Astrocyte of the spinal cord (primary cell): ENCODE measurements at places on chromosomes 4 and X.

- no peak for DNase-seq
These were observed 30.0 kb downstream of the CDKL5 start for GRCh38 chrX:18455384-18455783.

GRCh38 chr4:86991994-86992393 lies 57.2 kb downstream of the AFF1 start:
- no peak for DNase-seq

DNA sequence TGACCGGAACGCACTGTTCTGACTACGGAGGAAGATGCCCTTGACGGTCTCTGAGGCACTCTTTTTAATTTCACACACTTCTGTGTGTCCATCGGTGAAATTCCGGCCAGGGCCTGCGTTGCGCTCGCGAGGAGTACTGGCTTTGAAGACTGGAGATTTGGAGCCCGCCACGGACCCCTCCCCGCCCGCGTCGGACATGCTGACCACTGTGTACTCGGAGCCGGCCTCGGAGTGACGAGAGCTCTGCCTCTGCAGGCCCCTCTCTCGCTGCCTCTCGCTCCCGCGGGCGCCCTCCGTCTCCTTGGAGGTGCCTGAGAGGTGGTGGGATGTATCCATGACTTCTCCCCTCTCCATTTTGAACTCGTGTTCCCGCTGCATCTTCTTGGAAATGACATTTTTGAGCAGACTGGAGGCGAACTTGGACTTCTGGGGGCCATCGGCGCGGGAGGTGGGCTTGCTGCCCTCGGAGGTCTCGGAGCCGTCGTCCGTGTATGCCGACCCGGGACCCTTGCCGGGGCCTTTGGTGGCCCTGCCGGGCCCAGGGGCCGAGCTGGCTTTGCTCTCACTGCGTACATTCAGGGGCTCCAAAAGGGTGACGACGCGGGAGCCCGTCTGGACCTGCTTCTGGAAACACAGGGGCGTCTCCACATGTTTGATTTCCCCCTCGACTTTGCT lies 5.7 kb downstream of the C4orf54 start:
- DNase-seq, result no peak

- peak; percentile 20 for DNase-seq
These were observed 19.7 kb downstream of the CENPI start for GRCh38 chrX:101117701-101118100.

DNA sequence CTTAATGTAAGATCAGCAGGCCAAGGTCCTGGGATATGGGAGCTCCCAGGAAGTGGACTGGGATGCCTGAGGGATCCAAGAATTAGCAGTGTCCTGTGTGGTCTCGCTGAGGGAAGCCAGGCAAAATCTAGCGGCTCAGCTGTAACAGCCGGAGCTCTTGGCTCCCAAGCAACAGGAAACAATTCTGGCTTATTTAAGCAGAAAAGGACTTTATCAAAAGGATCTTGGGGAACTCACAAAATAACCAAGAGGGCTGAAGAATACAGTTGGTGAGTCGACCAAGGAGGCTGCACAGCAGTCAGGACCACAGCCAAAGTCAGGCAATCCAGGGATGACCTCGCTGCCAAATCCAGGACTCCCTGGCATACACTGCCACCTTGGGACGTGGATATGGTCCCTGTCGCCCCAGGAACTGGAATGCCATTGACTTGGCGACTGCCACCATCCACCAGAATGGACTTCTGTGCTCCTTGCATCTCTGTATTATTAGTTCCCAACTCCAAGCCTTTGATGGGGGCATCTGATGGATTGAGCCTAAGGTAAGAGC lies 165.3 kb upstream of the BCOR start:
- peak; percentile 18 for DNase-seq

GRCh38 chr4:21979196-21979595 lies 30.6 kb upstream of the KCNIP4 start:
- DNase-seq, result no peak

GRCh38 chrX:52262195-52262546 lies 77.5 kb downstream of the MAGED4 start:
- peak; percentile 0 for DNase-seq

DNA sequence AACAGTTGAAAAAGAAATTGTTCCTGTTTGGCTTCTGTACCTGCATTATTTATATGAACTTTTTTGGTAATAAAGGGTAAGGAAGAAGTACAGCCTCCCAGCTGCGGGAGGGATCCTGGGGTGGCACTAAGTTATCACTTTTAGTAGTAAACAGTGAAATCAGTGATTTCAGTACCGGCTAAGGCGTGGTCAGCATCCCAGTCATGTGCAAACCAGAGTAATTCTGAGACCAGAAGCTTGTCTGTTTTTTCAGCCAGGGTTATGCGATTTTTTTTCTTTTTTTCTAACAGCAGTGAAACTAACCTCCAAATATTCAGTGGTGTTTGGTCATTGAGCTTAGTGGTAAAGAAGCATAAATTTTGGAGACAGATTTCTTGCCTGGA lies 3.3 kb downstream of the EGF start:
- DNase-seq, result no peak

DNA sequence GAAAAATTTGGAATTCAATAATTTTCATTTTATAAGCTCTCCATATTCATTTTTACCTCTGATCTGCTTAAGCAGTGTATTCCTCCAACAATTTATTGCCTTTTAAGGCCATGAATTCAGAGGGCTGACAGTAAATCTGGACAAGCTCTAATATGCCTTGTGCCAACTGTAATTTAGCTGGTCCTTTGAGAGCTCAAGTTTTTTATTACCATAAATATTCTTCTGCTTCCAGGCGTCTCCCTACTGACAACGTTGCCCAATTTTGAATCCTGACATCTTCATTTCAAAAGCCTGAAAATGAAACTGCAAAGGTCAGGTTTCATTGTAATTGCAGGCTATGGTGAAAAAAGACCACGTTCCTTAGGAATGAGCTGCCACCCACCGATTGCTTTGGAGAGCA lies 95.8 kb upstream of the GEMIN8 start:
- DNase-seq, result no peak

- DNase-seq, result no peak
These were observed 22.4 kb upstream of the RLIM start for GRCh38 chrX:74636749-74637314.

DNA sequence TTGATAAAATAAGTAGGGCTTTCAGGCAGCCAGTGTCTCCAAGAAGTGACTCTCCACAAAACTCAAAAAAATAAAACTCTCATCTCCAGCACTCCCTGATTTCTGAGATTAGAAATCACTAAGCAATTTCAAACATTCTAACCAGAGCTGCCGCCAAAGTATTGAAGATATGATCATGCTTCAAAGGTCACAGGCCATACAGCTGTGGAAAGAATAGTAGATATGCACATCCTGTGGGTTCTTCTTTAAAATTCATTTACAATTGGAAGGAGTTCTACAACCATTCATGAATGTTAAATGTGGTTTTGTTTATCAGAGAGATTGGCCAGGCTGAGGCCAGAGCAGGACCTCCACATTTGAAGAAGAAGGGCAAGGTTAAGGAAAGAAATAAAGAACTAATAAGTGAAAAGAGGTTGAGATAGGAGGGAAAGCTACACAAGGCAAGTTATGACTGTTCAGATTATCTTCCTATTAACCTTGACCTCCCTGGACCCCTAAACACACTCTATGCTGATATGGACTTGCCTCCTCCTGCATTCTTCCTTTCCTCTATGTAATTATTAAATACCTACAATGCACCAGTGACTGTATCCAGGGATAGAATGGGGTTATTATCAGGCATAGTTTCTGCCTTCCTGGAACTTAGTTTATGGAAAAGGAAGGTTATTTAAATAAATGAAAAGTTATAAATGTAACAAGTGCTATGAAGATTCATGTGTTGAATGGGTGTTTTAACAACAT lies 56.4 kb downstream of the USP38 start:
- DNase-seq, result no peak

DNA sequence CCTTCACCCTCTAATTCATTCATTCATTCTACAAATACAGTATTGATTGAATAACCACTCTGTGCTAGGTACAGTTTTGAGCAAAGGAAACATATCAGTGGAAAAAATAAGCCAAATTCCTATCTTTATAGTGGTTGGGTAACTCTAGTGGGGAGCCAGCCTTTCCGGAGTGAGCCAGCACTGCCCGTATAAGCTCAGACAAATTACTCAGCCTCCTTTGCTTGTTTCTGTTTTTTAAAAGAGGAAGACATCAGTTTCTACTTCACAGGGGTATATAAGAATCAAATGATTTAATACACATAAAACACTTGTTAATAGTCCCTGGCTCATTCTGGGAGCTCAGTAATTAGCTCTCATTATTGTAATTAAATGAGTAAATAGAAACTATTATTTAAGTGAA lies 238.2 kb upstream of the MAD2L1 start:
- DNase-seq, result no peak

GRCh38 chr4:184234155-184234554 lies 16.5 kb upstream of the ENPP6 start:
- DNase-seq, result no peak

DNA sequence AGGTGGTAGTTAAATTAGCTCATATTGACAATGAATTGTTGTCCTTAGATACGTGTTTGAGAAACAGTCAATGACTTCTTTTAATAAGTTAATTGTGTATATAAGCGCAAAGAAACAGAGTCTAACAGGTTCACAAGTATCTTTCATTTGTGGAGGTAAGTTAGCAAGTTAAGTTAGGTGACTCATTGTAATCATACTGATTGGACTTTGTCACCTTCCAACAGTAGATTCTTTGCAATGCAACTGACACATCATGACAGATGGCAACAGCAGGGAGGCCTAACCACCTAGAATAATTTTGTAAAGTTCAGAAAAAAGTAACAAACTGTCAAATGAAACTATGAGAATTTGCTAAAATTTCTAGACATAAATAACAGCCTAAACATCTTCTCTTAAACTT lies 207.6 kb upstream of the PITX2 start:
- no peak for DNase-seq

- no peak for DNase-seq
These were observed 61.6 kb upstream of the SPP1 start for GRCh38 chr4:87913896-87914295.

GRCh38 chrX:16060252-16060651 lies 63.1 kb upstream of the GRPR start:
- DNase-seq, result no peak

DNA sequence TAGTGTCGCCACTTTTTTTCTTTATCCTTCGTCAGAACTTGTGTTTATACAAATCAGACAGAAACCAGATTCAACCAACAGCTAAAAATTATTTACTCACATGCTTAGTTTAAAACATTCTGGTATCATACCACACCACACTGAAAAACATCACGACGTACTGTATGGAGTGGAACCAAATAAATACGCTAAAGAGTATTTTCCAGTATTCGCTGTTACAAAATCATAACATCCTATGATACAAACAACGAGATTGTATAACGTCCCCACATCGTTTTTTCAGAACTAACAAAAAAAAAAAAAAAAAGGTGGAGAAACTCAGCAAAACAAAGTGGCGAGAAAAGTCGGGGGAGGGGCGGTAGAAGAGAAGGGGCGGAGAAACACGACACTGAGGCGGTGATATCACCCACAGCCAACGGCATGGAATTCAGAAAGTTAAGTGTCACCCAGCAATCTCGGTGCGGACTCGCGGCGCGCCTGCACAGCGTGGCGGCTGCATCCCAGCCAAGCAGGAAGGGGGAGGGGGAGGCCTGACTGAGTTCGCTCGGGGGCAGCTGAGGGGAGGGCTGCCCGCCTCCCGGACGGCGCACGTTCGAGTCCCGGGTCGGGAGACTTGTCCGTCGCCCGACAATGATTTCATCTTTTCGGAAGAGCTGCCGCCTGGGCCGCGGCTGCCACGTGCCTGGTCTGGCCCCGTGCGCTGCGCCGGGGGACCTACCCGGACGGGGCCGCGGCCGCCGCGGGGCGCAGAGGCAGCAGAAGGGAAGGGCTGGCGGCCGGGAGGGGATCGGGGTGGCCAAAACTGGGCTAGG lies 920 bp downstream of the SETD7 start:
- DNase-seq, result peak; percentile 93

GRCh38 chr4:99275050-99275449 lies 15.7 kb downstream of the ADH1A start:
- DNase-seq, result no peak

- peak; percentile 83 for DNase-seq
These were observed 719 bp downstream of the USO1 start for GRCh38 chr4:75724867-75725724.

DNA sequence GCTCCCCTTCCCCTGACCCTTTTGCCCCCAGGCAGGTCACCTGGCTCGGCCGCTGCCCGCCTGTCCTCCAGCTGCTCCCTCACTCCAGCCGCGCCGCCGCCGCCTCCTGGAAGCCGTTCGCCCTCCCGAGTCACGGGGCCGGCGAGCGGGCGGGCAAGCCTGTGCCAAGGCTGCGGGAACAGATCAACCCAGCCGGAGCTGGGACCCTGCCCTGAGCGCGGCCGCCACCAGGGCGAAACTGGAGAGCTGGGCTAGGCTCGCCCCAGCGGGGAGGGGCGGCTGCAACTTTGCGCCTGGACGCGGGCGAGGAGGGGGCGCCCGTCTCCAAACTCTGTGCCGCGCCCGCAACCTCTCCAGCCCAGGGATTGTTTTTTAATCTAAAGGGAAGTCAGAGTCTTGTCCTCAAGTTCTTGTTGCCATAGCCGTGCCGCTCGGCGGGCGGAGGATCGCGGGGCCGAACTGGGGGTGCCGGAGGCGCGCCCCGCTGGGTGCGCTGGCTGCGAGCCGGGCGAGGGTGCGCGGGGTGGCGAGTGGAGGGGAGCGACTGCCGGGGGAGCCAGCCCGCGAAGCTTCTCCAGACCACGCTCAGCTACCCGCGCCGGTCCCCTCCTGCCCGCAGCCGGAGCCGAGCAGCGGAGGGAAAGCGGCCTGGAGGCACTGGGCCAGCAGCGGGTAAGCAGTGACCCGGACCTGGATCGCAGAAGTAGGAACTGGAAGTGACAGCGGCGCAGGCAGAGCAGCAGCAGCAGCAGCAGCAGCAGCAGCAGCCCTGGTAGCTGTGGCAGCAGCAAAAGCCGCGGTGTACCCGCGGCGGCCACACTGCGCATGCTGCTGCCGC lies 13.4 kb downstream of the ARHGEF6 start:
- peak; percentile 54 for DNase-seq

- DNase-seq, result no peak
These were observed 683.1 kb downstream of the KCTD8 start for GRCh38 chr4:43765514-43765913.

GRCh38 chr4:78070731-78071282 lies 13.7 kb downstream of the FRAS1 start:
- DNase-seq, result no peak

- DNase-seq, result peak; percentile 89
These were observed 435.8 kb upstream of the CPEB2 start for GRCh38 chr4:14566518-14566917.

DNA sequence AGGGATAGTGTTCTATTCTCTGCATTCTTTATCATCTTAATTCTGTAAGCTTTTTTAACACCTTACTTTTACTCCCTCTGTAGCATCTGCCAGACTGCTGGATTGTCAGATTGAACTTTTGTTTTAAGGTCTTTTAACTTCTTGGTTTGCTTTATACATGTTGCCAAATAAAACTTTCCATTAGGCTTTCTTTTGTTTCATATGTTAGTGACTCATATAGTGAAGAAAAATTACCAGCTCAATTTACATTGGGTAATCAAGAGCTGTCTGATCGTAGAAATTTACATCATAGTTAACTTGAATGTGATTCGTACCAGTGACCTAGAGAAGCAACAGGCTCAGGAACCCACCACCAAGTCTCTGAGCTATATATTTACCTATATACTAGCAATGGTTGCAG lies 28.5 kb upstream of the KLHL4 start:
- DNase-seq, result peak; percentile 11
